ENCODE measurements at places on chromosomes 16 and 17.

DNA sequence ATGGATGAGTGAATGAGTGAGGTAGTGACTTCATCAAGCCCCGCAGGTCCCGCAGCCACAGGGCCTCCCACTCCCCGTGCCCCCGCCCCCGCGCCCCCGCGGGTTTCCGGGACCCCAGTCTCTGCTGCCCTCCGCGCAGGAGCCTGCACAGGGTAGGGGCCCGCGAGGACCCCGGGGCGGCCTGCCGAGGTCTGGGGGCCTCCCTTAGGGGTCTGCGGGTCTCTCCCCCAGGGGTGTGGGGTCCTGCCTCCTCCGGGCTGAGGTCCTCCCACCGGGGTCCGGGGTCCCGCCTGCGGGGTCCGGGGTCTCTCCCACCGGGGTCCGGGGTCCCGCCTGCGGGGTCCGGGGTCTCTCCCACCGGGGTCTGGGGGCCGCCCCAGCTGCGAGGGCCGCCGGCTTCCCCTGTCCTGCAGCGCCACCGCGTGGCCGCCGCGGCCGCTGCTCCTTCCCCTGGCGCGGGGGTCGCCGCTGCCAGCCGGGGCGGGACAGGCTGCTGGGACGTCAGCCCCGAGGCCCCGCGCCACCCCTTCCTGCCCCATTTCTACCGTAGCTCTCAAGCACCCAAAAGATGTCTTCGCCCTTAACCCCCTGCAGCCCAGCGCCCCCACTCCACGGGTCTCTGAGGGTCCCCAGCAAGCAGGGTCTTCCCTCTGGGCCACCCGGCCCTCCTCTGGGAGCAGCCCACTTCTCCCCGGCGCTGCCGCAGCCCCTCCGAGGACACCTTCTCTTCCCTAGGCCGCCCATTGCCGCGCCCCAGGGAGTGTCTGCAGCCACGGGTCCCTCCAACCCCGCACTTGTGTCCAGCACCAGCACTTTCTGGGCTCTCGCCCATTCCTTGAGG, 10.4 kb upstream of the CHMP6 start:
- no peak for DNase-seq

DNA sequence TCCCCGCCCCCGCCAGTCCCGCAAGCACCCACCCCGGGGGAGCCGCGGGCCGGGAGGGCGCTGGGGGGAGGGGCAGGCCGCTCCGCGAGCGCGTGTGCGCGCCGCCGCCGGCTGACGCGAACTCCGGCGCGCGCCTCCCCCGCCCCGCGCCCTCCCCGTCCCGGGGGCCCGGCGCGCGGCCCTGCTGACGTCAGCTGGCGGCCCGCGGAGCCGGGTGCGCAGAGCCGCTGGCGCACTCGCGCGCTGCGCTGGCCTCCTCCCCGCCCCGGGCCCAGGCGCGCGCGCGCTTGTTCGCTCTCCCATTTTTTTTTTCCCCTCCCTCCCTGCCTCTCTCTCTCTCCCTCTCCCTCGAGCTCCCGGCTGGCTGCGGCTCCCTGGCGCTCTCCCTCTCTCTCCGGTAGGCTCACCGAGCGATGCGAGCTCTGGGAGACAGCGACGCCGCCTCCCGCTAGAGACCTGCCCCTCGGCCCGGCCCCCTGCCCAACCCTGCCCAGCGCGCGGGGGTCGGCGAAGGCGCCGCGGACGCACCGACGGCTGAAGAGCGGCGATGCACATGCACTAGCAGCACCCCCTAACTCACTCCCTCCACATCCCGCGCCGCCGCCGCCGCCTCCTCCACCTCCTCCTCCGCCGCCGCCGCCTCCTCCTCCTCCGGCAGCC, at the start of gene GNAO1:
Gene GNAO1 (plus strand): TSS at position 334 of the 660 bp plus-strand sequence. CDS start 747 bp downstream, outside the sequence.
- no peak for DNase-seq

- no peak for DNase-seq
Measured at GRCh38 chr17:78174346-78174869, 6.0 kb downstream of the SYNGR2 start.

DNA sequence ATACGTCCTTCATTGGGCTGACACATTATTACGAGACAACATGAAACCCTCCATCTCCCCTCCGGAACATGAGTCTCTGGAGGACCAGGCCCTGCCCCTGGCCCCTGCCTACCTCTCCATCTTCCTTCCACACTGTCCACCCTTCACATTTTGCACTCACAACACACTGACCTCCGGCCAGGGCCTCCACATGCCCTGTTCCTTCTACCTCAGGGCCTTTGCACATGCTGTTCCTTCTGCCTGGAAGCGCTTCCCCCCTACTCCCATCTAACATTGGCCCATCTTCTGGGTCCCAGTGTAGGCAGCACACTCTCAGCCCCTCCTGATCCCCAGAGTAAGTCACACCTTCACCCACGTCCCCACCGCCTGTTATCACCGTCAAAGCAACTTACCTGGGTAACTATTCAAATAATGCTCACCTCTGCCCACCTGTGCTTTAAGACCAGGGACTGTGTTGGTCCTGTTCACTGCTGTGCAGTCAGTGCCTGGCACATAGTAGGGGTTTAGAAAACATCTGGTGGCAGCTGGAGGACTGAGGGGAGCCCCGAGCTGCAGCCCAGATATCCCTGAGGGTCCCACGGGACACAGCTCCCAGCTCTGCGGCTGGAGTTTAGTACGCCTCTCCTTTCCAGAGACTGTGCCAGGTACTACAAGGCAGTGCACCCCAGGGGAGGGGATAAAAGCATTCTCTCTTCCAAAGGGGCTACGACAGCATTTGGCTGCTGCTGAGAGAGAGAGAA, 27.2 kb downstream of the RPH3AL start:
- DNase-seq = no peak

GRCh38 chr17:66283971-66284370, 18.4 kb upstream of the PRKCA start:
- DNase-seq = no peak

DNA sequence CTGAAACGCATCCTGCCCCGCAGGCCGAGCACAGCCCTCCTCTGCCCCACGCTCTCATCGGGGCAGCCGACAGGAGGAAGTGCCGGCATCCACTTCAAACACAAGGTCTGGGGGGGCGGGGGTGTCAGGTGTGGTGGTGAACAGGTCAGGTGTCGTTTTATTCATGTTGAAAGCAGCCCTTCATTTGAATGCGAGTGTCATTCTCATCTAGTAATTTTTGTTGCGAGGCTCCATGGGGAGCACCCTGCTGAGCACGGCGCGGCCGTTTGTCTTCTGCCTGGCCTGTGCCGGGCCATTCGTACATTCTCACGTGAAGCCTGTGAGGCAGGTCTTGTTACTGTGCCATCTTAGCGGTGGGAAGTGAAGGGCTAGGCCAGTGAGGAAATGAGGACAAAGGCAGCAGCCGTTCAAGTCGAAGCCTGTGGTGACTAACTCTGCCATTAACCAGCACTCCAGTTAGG, 1.9 kb downstream of the ACSF3 start:
- DNase-seq = no peak

- DNase-seq = no peak
Measured at GRCh38 chr17:31537565-31538011, 146.1 kb downstream of the RAB11FIP4 start.

All from tibial nerve (tissue), 4 donors.